ENCODE measurements at places on chromosomes 6 and 20.
A peak's percentile ranks its signal among the peaks of the same experiment; 100 is the strongest.

DNA sequence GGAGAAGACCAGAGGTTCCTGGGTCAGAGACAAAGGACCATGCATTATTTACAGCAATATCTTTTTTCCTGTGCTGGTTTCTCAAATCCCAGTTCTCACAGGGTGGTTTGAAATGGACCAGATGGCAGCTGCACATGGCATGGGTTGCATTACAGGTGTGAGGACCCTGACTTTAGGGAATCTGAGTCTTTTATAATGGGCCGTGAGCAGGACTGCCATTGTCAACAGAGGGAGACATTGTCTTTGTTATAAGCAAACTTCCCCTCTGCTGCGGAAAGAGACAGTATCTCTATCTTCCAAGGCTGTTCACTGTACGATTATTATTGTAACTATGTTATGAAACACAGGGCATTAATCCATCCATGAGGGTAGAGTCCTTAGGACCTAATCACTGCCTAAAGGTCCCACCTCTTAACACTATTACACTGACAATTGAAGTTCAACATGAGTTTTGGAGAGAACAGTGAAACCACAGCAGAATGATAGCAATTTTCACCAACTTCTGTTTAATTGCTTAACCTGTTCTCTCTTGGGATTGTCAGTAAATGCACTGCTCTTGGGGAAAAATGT lies 156.1 kb upstream of the AGPAT4 start:
- DNase-seq: no peak

DNA sequence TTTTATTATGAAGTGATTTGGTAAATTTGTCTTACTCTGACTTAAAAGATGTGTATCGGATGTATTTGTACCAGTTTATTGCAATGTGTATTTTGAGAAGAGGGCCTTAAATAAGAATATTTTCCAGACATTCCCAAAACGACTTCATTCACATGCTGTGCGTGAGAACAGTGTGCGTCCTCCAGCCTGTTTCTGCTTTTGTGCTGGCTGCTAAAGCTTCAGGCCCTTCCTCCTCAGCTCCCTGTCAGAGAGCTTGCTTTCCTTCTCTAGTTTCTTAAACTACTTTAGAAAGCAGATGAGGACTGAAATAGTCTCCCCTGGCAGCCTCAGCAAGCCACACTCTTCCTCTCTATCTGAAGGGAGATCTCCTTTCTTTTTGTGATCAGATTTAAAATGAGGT lies 157.8 kb downstream of the SAMD5 start:
- DNase-seq: no peak

GRCh38 chr20:62922451-62922921 lies 3.8 kb downstream of the DIDO1 start:
- no peak for DNase-seq

DNA sequence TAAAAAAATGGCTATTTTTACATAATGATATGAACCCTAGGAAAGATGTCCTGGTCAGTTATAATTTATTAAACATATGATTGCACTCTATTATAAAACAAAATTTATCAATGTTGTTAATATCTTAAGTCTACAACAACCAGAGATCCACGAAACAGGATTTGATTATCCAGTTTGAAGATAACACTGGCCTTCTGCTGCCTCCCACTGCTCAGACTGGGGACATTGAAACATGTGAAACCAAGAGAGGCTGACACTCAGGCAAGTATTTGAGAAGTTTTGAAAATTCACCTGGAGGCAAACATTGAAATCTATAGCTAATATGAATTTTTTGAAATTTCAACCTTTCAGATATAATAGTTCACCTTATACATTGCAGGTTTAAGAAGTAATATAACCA lies 219.3 kb upstream of the HSF2 start:
- DNase-seq: no peak

DNA sequence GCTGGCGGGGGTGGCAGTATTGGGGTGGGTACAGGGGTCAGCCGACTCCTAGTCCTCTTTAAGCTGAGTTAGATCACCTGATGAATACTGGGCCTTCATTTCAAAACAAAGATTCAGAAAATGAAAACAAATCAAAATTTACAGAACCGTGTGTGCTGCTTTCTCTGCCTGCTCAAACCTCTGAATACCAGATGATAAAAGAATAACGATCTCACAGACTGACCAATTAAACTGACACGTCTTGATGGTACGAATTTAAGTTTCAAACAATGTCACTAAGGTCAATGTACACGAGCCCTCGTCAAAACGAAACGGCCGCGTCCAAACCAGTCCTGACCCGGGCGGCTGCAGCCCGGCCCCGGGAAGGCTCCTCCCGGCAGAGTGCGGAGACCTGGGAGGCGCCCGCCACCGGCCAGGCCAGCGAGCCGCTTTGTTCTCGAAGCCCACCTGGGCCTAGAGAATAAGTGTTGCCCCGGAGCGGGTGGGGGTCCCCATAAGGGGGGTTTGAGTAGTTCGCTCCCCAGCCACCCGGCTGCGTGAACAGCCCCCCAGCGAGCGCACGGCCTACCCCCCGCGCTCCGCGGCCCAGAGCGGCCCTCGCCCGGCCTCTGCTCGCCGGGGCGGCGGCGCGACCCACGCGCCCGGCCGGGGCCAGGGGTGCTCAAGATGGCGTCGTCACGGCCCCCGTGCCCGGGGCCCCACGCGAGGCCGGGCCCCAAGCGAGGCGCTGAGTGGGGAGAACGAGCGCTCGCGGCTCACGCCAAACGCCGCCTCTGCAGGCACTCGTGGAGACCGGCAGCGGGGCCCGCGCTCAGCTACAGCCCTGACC lies 728 bp downstream of the PSMA7 start:
- peak; percentile 38 for DNase-seq

DNA sequence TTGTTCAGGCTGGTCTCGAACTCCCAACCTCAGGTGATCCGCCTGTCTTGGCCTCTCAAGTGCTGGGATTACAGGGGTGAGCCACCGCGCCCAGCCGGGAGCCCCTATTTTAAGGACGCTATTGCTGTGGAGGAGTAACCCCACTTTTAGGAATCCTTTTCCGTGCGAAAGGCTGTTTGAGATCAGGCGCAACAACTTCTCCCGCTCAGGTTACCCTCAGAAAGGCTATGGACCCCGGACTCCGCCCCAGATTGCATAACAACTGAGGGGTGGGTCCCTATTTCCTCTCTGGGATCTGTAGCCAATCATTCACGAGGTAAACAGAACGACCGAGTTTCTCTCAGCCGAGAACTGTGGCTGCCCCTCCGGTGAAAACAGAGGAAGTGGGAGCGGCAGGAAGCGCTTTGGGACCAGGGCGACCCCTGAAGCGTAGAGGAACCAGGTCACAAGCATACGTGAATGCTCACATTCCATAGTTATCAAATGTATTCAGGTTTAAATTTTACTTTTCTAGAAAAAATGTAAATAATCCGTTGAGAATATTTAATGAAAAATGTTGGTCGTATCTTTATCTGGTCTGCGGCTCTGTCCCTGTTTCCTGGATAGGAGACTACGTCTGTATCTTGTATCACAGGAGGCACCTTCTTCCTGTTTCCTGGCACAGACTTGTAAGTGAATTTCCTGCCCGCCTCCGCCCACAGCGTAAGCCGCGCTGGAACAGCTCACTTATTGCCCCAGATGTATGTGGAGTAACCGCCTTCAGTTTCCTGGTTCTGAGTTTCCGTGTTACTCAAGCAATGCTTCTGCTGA lies 26.8 kb downstream of the HLA-E start:
- peak; percentile 88 for DNase-seq

GRCh38 chr20:5222919-5223634 lies 93.7 kb downstream of the PROKR2 start:
- peak; percentile 69 for DNase-seq

DNA sequence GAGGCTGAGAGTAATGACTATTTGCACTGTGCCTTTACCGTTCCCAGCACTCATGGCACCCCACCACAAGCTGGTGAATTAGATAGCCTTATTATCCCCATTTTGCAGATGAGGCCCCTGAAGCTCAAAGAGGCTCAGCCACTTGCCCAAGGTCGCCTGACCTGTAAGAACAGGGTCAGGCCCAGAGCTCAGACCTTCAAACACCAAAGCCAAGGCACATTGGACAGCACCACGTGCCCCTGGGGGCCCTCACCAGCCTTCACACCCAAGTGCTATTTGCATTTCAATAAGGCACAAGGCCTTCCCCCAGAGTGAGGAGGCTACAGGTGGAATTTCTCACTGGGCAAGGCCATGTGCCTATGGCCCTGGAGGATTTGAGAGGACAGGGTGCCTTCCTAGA lies 14.2 kb upstream of the C6orf132 start:
- no peak for DNase-seq

DNA sequence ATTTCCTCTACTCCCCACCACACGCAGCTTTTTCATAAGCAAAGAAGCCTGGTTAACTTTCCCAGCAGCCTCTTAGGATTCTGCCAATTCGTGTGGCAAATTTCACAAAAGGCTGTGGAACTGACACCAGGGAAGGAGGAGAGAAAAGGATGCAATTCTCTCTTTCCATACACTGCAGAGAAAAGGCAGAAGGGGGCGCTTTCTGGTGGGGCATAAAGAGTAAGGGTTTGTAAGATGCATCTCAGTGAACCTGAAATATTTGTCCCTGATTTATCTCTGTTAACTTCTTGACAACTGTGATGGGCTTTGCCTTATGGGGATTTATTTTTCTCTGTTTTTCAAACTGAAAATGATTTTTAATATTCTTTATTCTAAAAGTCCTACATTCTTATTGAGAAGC lies 45.5 kb upstream of the GLP1R start:
- DNase-seq: peak; percentile 52

GRCh38 chr20:19907326-19908056 lies 109.7 kb upstream of the NAA20 start:
- DNase-seq: no peak

DNA sequence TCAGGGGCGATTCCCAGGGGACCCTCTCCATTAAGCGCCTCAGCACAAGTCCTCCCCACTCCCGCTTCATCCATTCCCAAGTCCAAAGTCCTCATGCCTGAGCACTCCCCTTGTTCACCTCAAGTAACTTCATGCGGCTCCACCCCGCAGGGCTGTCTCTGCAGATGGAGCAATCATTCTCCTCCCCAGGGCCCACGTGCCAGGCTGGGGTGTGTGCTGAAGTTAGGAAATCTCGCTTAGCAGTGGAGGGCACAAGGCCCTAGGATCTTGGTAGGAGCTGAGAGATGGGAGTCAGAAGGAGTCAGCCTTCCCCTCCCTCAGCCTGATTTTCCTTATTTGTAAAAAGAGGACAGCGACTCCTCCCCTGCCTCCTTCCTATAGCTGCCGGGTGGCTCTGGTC lies 3.5 kb downstream of the TGM3 start:
- no peak for DNase-seq

DNA sequence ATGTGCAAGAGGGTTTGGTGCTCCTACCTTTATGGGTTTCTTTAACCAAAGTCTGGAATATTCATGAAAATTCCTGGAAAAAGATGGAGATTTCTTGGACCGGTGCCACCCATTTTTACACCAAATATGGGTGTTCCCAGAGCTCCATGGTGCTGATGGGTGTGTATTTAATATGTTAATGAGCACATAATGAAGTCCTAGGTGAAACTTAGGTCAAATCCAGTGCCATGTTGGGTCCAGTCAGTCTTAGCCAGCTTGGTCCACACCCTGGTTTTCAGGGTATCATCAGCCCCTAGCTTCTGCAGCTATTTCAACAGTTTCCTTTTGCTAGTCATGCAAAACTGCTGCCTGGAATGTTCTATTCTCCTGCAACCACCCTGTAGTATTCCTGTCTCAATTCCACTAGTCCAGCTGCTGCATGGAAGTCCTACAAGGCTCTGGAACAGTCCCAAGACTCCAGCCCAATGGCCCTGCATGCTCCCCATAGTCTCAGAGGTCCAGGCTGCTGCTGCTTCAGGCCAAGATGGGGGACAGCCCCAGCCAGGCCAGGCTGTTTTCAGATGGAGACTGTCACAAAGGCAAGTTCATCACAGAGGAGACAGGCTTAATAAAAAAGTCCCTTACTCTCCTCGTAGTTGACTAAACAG lies 31.8 kb downstream of the CST9L start:
- DNase-seq: no peak

- no peak for DNase-seq
Measured at GRCh38 chr6:15654250-15654649, 8.6 kb downstream of the DTNBP1 start.

DNA sequence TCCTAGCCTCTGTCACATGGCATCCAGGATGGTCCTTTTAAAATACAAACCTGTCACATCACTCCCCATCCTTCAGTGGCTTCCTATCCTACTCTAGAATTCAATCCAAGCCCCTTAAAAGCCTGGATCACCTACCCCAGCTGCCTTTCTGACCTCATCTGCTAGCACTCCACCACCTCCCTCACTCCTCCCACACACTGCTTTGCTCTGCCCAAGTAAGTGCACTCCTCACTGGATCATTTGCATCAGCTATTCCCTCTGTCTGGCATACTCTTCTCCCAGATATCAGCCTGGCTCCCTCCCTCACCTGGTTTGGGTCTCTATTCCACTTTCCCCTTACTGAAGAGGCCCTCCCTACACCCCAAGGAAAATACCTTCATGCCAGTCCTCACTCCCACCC lies 10.5 kb downstream of the C6orf136 start:
- no peak for DNase-seq

DNA sequence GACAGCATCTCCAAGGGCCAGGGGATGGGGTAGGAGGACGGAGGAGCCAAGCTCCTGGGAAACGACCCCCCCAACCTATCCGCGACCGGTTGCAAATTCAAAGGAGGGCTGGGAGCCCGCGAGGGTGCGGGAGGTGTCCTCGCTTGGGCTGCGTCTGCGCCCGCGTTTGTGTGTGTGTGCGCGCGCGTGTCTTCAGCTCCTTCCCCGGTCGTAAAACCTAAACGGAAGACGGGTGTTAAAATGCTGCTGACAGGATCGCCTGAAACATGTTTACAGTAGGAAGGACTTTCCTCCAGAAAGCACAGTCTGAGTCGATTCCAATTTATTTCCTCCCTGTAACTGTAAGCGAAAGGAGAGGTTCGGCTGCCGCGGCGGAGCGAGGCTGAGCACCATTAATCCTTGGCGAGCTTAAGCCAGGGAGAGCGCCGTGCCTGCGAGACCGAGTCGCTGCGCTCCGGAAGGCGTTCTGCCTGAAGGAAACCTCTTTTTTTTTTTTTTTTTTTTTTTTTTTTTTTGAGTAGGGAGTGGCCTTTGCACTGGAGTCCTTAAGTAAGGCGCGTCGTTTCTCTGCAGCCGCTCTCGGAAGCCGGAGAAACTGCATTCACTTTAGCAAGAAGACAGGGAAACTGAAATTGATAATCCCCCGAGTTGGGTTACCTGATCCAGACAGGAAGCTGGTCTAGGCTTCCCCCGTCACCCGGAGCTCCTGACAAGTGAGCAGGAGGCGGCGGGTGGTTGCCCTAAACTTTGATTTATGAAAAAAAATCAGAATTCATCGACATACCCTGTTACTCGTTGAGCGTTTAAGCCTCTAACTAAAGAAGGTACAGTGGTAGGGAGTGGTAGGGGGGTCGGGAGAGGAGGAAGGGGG lies 4.8 kb upstream of the SOX4 start:
- peak; percentile 63 for DNase-seq

All from WTC11 (cell line).